H9 (cell line): ENCODE measurements at places on chromosomes 12 and 14.

GRCh38 chr12:49609059-49609874, 3.8 kb upstream of the FAM186B start:
- no peak for DNase-seq

DNA sequence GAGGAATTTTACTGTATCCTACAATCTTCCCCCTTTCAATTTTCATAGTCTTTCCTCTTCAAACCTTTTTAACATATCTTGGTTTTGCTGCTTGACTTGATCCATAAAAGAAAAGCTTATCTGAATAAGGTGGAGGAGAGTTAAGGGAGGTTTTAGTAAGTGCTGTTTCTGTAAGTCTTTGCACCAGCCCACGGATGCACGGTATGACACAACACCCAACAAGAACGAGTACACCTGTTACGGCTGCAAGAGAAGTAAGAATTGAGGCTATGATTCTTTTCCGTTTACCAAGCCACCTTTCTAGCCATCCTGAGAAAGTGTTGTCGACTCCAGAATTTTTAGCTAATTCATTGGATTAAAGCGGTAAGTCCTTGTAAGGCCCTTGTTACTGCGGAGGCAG, 26.1 kb upstream of the CPNE8 start:
- DNase-seq = no peak

- DNase-seq = peak; percentile 20
These were observed 41.1 kb downstream of the CYP46A1 start for GRCh38 chr14:99724939-99725773.

GRCh38 chr12:62516927-62517326, 50.3 kb downstream of the MON2 start:
- no peak for DNase-seq

DNA sequence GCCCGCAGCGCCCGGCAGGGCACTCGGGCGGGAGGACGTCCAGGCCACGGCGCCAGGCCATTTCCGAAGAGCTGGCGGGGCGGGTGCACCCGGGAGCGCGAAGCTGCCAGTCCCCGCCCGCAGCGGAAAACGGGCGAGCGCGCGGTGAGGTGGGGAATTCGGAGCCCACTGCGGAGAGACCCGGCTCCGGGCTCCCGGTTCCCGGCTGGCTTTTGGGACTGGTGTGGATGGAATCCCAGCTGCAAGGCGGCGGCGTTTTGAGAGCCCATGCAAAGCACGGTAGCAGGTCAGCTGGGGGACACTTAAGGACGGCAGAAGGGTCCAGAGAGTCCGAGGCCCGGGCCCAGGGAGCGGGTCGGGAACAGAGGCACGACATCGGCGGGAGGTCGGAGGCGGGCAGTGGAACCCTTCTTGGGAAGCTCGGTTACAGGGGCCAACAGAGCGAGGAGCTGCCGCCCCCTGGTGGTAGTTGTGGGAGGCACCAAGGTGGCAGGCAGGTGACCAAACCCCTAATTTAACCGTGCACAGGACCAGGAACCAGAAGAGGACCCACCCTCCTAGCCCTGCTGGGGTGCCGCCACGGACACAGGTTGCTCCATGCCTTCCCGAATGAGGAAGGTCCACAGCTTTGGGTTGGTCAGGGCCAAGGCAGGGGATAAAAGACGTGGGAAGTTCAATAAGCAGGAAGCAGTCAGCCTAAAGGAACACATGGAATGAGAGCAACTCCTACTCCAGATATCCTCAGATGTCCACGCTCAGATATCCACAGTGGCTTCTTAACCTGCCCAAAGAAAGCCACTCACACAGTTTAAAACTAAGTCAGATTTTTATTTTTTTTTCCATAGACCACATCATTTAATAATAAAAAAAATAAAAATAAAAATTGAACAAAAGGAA, 685 bp upstream of the CDH24 start:
- DNase-seq = peak; percentile 95

DNA sequence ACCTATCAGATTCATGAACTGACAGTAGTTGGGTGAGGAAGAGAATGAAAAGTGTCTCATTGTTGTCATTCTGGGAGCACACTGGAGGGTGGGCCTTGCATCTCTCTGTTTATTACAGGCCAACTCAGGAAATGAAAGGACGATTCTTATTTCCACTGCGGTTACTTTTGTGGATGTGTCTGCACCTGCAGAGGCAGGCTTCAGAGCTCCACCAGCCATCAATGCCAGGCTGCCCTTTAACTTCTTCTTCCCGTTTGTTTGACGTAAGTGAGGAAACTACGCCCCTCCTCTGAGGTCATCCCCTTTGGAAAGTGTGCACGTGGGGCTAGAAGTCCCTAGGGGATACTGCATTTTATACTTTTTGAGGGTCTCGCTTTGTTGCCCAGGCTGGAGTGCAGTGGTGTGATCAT, 33.7 kb downstream of the TCTN1 start:
- DNase-seq = no peak

DNA sequence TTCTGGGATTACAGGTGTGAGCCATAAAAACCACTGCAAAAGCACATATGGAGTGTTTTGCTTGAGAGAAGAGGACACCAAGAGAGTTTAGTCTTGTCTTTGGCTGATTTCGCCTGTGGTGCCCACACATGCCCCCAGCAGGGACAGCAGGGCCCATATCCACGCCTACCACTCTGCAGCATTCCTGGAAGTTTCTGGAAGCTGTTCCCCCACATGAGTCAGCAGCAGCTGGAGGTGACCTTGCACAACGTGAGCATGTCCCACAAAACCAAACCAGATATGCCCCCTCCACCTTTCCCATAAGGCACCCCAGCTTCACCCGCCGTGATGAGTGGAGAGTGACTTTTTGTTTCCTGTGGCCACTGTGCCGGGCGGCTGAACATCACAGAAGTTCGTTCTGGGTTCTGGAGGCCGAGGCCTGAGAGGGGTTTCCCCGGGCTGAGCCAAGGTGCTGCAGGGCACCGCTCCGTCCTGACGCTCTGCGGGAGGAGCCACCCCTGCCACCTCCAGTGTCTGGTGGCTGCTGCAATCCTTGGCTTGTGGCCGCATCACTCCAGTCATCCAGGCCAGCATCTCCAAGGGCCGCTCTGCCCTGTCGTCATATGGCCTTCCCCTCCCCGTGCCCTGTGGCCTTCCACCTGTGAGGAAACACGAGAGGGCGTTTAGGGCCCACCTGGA, 4.7 kb downstream of the ASPG start:
- no peak for DNase-seq

GRCh38 chr14:87754520-87755223, 238.3 kb downstream of the GALC start:
- no peak for DNase-seq
